ENCODE measurements at places on chromosomes 13 and 19. TPM values are rescaled to one million over a fixed set of nuclear protein-coding genes. Genes with fewer than 3 reads are reported as not detected.
A peak's percentile ranks its signal among the peaks of the same experiment; 100 is the strongest.

OR7C1 gene
- total RNA-seq: not detected

- no peak for ATAC-seq
Measured at GRCh38 chr13:33175991-33176390, 109.6 kb downstream of the STARD13 start.

DNA sequence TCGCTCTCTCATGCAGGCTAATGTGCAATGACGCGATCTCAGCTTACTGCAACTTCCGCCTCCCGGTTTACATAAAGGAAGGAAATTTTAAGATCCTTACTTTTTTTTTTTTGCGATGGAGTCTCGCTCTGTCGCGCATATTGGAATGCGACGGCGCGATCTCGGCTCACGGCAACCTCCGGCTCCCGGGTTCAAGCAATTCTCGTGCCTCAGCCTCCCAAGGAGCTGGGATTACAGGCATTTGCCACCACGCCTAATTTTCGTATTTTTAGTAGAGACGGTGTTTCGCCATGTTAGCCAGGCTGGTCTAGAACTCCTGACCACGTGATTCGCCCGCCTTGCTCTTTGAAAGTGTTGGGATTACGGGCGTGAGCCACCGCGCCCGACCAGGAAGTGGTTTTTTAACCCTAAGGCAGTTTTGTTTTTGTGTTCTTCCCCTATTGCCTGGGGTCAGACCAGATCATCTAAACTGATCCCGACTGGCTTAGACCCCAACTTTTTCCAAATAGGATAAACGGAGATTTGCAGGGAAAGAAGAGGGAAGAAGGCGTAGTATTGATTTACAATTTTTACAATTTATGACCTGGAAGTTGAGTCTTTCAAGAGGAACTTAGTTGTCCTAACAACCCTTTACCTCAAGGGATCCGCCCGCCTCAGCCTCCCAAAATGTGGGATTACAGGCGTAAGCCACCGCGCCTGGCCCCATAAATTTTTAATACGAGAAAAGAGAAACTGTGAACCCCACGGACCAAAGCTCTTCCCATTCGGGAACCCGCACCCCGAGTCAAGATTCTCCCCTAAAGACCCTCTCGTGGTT is 142.0 kb downstream of the ZNF737 start:
- peak; percentile 63 for ATAC-seq

- ATAC-seq: no peak
Measured at GRCh38 chr13:35448465-35448864, 28.0 kb downstream of the MAB21L1 start.
